Activated T-helper 1 cell treated with Interleukin-2 at 50 U/mL for 16 hours (primary cell): ENCODE measurements at places on chromosomes 1 and 21.
A peak's percentile ranks its signal among the peaks of the same experiment; 100 is the strongest.

- no peak for DNase-seq
Observed at GRCh38 chr1:200226268-200226968, 183.4 kb downstream of the ZNF281 start.

DNA sequence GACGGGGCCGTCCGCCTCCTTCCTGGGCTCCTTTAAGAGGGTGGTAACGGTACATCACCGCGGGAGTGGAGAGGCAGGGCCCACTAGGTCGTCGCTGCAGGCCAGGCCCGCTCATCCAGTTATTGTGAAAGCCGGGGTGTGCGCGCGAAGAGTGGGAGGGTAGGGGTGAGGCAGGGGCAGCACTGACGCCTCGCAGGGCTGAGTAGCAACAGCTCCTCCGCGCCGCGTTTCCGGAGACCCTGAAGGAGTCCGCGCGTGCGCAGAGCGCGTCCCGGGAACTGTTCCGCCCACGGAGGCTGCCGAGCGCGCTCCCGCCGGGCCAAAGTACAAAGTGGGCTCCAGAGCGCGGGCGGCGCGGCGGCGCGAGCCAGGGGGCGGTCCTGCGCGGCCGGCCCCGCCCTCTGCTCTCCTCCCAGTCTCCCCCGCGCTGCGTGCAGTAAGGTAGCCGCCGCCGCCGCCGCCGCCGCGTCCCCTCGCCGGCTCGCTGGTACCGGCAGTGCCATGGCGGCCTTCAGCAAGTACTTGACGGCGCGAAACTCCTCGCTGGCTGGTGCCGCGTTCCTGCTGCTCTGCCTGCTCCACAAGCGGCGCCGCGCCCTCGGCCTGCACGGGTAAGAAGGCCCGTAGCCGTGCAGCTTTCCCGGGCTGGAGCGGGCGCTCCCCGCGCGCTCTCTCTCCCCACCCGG lies at the start of gene ABCD3:
TSS of gene ABCD3 (plus strand) at position 412 of the 686 bp plus-strand sequence. CDS start at position 502, 90 bp downstream.
- peak; percentile 97 for DNase-seq

- DNase-seq, result no peak
Observed at GRCh38 chr1:18105196-18105595, 2.4 kb upstream of the IGSF21 start.

DNA sequence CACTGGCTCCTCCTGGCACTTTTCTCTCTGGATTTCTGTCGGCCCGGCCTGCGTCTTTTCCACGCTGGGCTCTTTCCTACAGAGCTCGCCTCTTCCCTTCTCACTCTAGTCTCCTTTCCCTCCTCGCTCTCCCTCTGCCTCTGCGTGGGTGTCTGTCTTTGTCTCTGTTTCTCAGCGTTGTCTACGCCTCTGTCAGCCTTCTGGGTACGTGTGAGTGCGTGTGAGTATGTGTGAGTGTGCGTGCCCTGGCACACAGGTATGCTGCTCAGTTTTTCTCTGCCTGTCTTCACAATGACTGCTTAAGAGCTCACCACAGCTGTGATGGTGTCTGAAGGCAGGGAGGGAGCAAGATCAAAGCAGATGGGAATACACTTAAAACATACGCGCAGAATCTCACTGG lies 77.7 kb downstream of the KIRREL1 start:
- DNase-seq, result no peak

- DNase-seq, result peak; percentile 45
Observed at GRCh38 chr1:244450597-244451538, 841 bp downstream of the ADSS2 start.

DNA sequence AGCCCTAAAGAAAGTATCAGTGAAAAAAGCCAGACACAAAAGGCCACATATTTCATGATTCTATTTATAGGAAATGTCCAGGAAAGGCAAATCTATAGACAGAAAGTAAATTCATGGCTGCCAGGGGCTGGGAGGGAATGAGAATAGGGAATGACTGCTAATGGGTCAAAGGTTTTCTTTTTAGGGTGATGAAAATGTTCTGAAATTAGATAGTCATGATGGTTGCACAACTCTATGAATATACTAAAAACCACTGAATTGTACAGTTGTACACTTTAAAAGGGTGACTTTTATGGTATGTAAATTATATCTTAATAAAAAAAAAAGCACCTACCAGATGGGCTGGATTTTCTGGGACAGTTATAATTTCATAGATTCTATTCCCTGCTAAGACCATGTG lies 114.8 kb downstream of the CNIH3 start:
- no peak for DNase-seq

- no peak for DNase-seq
Observed at GRCh38 chr1:178941261-178941689, 70.4 kb upstream of the ANGPTL1 start.

DNA sequence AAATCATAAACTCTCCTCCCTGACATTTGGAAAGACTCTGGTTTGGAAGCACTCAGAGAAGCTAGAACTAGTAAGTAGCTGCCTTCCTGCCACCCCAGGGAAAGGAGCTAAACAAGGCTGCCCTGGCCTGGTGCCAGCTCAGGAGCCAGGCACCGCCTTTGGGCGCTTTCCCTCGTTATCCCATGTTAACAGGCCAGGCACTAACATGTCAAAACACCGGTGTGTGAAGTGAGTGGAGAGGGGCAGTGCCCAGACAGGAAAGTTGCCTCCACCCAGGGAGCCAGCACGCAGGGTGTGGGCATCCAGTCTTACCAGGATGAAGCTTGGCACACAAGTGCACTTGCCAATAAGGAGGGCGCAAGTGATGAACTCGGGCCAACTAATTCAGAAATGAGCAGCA lies 346.8 kb downstream of the RRAGC start:
- DNase-seq, result no peak

DNA sequence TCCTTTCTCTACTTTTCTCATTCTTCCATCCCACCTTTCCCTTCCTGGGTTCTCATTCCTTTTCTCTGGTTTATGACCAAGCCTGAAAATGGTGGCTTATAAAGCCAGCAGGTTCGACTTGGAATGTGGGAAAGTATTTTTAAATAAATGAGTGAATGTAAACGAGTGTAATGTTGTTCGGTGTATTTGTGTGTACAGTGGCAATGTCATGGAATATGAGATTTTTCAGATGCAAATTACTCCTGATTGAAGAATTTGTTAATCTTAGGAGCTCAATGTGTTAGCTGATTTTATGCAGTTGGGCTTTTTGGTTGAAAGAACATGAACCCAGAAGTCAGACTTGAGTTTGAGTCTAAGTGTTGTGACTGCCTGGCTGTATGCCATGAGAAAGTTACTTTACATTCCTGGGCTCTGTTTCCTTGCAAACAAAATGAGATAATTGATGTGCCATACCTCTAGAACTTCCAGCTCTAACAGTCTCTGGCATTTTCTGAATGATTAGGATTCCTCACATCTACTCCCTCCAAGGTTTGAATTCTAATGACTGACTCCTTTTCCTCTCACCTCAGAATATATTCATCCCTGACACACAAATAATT lies 6.6 kb downstream of the SGIP1 start:
- DNase-seq, result no peak

DNA sequence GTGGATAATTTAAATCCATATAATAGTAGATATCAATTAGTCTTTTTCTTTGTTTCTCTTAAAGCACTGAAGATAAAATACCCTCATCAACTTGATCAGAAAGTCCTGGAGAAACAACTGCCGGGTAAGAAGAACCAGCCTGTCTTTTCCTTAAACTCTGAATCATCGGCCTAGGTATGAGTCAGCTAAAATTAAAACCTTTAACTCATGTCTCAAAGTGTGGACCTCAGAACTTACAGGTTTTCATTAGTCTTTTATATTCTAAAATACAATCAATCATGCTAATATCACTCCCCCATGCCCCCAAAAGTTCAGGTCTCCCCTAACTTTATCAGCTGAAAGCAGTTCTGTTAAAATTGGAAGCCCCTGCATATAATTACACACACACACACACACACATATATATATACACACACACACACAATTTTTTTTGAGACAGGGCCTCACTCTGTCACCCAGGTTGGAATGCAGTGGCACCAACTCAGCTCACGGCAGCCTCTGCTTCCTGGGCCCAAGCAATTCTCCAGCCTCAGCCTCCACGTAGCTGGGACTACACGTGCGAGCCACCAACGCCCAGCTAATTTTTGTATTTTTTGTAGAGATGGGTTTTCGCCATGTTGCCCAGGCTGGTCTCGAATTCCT lies 61.3 kb downstream of the B3GALNT2 start:
- DNase-seq, result no peak

- no peak for DNase-seq
Observed at GRCh38 chr1:155454096-155454495, 108.5 kb downstream of the ASH1L start.

GRCh38 chr1:24435782-24436365 lies 20.3 kb downstream of the NIPAL3 start:
- DNase-seq, result no peak

DNA sequence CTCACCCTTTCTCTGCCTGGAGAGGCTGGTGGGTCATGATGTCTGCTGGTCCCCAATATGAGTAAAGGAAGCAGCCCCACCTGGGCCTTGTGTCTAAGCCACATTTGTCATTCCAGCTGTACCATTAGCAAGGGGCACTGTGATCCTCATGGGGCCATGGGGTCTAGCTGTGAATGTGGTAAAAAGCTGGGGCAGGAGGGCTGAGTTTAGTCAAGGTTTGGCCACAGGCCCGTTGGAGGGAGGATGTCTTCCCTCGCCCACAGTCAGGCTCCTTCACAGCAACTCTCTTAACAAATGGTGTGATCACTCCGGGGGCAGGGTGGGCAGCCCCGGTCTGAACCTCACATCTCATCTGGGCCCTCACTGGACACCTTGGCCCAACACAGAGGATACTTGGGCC lies 115.4 kb downstream of the DMRTB1 start:
- no peak for DNase-seq

DNA sequence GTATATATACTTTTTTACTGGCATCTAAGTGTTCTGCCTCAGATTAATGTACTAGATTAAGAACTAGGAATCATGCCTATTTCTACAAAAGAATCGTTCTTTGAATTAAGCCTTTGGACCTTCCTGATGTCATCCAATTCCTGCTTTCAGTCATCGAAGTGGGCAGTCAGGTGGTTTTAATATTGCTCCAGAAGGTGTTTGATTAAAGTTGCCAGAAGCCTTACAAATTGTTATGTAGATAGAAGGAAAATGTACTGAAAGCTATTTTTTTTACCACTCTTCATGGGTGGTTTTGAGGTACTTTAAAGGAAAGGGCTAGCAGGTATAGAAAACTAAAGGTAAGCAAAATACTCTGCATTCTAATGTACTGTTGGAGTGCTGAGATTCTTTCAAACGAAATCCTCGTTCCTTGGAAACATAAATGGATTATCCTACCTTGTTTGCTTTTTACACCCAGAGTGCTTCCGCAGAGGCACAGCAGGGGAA lies 716 bp downstream of the CTBS start:
- DNase-seq, result no peak
